Liver (tissue), 10 donors: ENCODE measurements at places on chromosomes 12 and 14.

DNA sequence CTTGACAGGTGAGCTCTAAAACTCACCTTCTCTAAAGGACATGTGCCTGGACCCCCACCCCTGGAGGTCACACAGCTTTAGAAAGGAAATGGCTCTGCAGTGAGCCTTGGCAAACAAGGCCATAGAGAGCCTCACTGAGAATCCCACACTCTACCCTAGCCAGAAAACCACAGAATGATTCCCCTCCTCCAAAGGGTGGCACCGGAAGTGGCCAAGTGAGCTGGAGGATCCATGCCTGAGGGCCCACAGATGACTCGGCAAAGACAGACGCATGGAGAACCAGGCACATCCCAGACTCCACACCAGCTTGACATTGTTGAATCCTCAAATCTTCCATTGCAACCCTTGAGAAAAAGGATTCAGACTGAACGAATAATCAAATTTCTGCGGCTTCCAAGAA, 54.2 kb upstream of the PTHLH start:
- DNase-seq: no peak

GRCh38 chr14:55571125-55571889, 8.7 kb upstream of the KTN1 start:
- no peak for DNase-seq

GRCh38 chr14:58736606-58737005, 98.8 kb downstream of the DACT1 start:
- DNase-seq: no peak

DNA sequence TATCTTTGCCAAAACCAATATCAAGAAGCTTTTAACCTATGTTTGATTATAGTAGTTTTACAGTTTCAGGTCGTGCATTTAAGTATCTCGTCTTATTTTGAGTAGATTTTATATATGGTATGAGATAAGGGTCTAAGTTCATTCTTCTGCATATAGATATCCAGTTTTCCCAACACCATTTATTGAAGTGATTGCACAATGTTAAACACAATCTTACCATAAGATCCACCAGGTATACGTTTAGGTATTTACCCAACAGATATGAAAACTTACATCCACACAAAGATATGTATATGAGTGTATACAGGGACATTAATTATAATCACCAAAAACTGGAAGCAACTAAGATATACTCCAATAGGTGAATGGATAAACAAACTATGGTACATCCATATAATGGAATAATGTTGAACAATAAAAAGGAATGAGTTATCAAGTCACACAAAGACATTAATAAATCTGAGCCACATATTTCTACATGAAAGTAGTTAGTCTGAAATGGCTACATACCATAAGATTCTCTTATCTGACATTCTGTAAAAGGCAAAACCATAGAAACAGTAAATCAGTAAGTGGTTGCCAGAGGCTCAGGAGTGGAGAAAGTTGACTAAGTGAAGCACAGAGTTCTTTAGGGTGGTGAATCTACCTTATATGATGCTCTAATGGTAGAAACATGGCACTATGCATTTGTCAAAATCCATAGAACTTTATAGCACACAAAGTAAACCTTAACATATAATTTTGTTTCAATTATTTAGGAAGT, 222.6 kb downstream of the NUAK1 start:
- no peak for DNase-seq
